ENCODE measurements at places on chromosomes 7 and 10.

DNA sequence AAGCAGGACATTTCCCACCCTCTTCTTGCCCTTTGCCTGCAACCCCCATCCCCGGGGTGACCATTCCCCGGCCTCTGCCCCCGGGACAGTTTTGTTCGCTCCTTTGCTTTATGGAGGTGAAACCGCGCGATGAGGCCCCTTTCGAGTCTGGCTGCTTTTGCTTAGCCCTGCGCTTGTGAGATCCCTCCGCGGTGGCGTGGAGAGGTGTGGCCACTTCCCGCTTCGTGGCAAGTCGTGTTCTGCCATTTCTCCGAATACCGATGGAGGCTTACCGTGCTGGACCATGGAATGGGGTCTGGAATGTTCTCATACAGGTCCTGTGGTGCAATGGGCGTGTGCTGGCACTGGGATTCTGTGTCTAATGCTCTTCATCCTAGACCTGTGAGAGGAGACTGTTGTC is 106.7 kb downstream of the LHPP start:
- no peak for DNase-seq

DNA sequence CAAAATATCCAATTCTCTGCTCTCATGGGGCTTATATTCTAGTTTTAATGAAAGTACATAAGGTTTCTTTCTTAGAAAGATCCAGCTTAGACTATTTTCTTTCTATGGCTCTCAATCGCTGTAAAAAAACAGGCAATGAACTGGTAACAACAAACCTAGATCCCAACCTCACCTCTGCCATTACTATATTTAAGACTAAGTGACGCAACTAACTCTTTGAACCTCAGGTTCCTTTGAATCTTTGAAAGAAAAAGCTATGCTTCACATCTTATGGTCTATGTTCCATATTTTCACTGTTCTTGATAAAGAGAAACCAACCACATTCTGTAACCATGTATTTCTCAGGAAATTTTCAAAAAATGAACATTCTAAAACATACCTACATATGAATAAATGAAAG is 88.5 kb downstream of the ELAPOR2 start:
- DNase-seq = no peak

GRCh38 chr10:79422178-79422892 is 23.1 kb downstream of the ZCCHC24 start:
- DNase-seq = no peak

DNA sequence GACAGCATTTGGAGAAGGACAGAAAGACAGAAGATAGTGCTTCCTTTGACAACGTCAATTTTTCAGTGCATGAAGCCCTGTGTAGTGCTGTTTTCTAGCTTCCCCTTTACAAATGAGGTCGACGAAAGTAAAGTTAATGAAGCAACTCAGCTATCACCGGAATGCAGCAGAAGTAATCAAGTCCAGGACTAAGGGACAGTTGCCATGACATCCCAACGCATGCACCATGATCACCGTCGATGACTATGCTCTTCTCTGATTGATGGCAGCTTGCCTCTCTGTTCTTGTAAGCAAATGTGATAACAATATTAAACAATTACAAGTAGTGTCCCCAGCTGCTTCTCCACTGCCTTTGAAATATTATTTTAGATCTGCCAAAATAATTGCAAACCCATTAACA is 205.8 kb downstream of the FRMD4A start:
- DNase-seq = no peak

DNA sequence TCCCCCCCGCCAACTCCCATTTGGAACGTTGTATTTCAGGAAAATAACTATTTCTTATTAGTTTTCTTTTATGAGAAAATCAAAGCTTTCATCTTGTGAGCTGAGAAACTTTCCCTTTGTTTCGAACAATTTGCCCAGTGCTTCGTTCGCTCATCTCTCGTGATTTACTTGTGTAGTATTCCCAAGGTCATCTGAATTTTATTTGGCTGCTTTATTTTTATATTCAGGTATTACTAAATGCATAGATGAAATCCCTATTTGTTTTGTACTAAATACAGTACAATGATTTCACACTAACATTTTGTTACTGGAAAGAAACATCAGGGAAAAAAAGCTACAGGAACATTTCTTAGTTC is 12.0 kb upstream of the EBLN1 start:
- no peak for DNase-seq

GRCh38 chr7:35646289-35647023 is 48.5 kb downstream of the HERPUD2 start:
- no peak for DNase-seq

GRCh38 chr10:23399701-23400144 is 39.2 kb upstream of the OTUD1 start:
- DNase-seq = no peak

GRCh38 chr7:18016547-18017444 is 10.8 kb downstream of the PRPS1L1 start:
- no peak for DNase-seq

GRCh38 chr10:132564249-132564605 is 26.6 kb downstream of the INPP5A start:
- DNase-seq = no peak

DNA sequence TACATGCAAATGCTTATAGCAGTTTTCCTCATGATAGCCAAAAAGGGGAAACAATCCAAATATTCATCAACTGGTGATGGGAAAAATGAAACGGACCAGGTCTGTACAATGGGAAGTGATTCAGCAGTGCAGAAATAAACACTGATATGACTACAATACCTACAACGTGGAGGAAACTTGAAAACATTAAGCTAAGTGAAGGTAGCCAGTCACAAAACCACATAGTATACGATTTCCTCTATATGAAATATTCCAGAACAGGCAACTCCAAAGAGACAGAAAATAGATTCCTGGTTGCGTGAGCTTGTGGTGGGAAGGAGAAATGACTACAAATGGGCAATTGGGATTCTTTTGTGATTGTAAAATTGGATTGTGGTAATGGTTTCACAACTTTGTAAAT is 263.1 kb upstream of the PITRM1 start:
- DNase-seq = no peak

DNA sequence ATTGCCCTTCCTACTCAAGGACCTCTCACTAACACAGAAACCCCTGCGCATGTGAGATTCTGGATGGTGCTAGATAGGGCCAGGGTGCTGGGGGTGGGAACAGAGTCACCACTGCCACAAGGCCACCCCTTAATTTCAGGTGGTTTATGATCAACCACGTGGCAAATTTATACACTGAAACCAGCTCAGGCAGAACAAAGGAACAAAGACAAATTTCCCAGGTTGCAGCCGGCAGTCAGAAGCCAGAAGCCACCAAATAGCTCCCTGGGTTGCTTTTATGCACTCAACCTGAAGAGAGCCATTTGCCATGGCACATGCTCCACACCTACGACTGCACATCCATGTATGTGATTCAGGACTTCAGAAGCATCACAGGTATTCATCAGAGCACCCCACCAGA is 2.5 kb downstream of the VOPP1 start:
- no peak for DNase-seq

- no peak for DNase-seq
These were observed 8.6 kb upstream of the SUN1 start for GRCh38 chr7:823649-824048.

GRCh38 chr10:119270762-119271366 is 63.5 kb downstream of the GRK5 start:
- DNase-seq = peak; percentile 36

- DNase-seq = no peak
These were observed 246.7 kb upstream of the CTBP2 start for GRCh38 chr10:125407000-125407502.

GRCh38 chr7:158564663-158565035 is 23.0 kb downstream of the PTPRN2 start:
- no peak for DNase-seq

DNA sequence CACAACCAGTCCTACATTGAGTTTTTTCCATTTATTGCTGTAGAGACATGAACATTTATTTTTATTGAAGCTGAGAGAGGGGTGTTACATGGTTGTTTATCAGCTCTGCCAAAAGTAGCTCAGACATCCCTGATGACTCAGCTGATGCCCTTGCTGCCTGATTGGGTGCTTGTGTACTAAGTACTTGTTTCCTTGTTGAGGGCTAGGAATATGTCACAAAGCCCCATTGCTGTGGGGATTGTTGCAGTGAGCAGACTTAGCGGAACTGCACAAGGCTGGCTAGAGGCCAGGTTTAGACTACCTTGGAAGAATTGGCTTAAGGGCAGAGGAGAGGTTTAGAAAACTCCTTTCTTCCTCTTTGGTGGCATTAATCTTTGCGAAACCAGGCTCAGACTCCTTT is 110.6 kb downstream of the AUTS2 start:
- DNase-seq = no peak

GRCh38 chr7:106312099-106312871 is 27.5 kb upstream of the NAMPT start:
- DNase-seq = no peak

- DNase-seq = no peak
These were observed 5.5 kb downstream of the CUEDC2 start for GRCh38 chr10:102426803-102427287.

GRCh38 chr10:80133206-80133605 is 676 bp downstream of the PLAC9 start:
- DNase-seq = no peak

GRCh38 chr10:58209669-58210068 is 58.0 kb downstream of the IPMK start:
- no peak for DNase-seq

DNA sequence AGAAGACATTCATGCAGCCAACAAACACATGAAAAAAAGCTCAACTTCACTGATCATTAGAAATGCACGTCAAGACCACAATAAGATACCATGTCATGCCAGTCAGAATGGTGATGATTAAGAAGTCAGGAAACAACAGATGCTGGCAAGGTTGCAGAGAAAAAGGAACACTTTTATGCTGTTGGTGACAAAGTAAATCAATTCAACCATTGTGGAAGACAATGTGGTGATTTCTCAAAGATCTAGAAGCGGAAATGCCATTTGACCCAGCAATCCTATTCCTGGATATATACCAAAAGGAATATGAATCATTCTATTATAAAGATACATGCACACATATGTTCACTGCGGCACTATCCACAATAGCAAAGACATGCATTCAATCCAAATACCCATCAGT is 77.6 kb downstream of the C10orf90 start:
- no peak for DNase-seq

- no peak for DNase-seq
These were observed 217.3 kb downstream of the ZEB1 start for GRCh38 chr10:31536302-31536701.

DNA sequence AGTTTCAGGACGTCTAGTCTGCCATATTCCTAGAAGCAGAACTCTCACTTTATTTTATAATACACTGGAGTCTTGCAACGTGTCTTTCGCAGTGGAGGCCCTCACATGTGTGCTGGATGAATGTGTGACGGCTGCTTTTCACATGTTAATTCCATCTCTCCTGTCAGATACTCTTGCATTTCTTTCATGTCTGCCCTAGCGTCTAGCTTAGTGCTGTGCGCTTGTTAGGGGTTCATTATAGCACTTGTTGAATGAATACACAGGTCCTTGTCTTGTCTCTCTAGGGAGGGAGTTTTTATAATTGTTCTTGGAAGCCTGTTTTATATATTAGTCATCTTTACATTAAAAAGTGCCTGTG is 94.4 kb downstream of the MAP3K8 start:
- DNase-seq = no peak

DNA sequence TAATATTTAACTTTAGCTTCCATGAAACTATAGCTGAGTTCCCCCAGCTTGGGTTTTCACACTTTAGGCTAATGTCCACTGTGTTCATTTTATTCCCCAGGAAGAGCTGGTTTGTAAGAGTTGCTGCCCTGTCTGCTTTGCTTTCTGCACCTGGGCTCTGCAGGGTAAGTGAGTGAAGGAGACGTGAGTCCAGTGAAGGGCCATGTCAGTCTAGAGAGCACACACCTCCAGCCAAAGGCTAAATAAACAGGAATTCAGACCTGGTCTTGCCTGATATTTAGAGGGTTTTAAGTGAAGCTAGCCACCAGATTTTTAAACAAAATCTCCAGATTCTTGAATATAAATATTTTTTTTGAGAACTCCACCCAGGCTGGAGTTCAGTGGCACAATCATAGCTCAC is 24.5 kb upstream of the FZD1 start:
- DNase-seq = no peak

- no peak for DNase-seq
These were observed 768 bp downstream of the CHCHD2 start for GRCh38 chr7:56105508-56105907.

DNA sequence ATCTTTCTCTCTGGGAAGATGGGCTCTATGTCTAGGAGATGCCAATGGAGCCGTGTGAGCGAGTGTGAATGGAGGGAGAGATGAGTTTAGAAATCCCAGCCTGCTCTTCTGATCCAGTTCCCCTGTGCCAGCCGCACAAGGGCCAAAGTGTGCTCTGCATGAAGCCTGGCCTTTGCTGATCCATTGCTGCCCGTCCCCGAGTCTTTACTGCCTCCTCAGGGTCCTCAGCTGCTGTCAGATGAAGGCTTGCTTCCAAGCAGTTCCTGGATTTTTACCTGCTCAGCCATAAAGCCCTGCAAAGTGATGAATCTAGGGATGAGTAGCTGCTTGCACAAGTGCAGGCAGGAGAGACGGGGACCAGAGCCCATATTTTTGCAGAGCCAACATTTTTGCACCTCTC is 115.9 kb downstream of the ZMIZ1 start:
- DNase-seq = no peak

DNA sequence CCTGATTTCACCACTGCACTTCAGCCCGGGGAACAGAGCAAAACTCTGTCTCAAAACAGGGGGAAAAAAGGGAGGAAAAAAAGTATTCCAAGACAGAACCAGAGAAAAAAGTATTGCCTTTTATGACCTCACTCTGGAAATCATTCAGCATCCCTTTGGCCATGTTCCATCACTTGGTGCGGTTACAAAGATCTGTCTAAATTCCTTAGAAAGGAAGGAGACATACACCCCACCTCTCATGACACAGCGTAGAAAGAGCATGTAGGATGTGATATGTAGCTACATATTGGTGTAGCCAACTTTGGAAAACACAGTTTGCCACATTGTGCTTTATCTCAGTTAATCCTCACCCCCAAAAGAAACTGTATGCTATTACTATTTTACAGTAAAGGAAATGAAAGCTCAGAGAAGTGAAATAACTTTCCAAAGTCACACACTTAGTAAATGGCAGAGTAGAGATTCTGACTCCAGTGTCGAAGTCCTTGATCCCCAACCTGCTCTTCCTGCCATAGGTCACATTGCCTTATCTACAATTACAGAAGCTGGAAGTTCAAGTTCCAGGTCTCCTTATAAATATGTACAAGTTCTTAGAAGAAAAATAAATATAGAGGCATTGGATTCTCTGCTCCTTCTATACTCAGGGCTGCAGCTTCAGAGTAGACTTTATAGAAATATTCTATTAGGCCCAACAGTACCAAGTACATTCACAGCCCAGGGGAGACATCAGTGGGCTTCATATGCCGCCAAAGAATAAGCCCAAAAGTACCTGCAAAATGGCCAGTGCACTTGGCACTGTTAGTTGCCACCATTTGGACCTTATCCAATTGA is 91.6 kb upstream of the KMT2E start:
- DNase-seq = no peak
